Right renal pelvis (tissue), 4 donors: ENCODE measurements at places on chromosomes 13 and 19. TPM values are rescaled to one million over a fixed set of nuclear protein-coding genes. Genes with fewer than 3 reads are reported as not detected.

Gene C19orf85
- not detected for polyA plus RNA-seq

- no peak for DNase-seq
These were observed 9.4 kb upstream of the GRAMD1A start for GRCh38 chr19:34990578-34991192.

DNA sequence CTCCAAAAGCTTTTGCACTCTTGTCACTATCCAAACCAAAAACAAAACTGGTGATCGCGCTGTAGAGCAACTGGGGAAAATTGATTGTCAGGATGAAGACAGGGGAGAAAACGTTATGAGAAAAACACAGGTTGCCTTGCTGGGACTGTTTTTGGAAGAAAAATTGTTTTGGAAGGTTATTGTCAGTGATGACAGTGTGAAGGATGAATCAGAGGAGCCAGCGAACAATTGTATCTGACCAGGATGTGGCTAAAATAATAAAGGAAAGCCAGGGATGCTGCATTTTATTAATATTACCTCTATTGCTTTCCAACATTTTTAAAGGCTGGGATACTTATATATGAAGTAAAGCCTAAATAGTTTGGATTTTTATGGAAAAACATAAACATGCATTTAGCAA is 334.0 kb downstream of the SPRY2 start:
- no peak for DNase-seq

DNA sequence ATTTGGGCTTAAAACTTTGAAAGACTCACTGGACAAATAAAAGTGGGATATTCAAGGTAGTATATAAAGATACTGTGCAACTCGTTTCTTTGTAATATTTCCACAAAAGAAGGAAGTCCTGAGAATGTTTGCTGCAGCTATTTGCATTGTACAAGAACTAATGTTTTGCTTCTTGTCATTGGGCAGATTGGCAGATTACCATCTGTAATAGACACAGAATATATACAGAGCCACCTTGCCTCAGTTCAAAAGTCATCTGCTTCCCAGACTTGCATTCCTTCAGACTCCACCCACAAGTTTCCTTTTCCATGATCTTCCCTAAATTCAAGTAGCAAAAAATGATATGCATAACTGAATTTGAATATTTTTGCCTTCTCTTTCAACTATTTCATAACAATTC is 145.1 kb downstream of the EFNB2 start:
- no peak for DNase-seq

Gene CD209
- polyA plus RNA-seq, result 1.7 TPM

Gene ZNF837
- 2.1 TPM for polyA plus RNA-seq

DNA sequence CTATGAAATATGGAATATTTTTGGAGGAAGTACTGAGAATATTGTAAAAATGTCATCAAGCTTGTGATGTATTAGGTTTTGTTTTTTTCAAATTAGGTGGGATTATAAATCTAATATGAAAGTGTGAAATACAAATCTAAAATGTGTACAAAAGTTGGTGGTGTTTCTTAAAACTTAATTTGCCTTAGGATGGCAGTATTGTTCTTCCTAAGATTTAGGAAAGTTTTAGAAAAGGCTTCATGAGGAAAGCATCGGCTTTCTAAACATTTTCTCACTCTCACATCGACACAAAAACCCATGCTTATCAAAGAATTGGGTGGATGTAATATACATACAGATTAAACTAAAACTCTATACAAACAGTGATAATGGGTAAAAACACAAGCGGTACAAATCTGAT is 972.0 kb upstream of the PCDH20 start:
- no peak for DNase-seq

- DNase-seq, result no peak
These were observed 1.3 kb downstream of the CLDN10 start for GRCh38 chr13:95553581-95554385.

DNA sequence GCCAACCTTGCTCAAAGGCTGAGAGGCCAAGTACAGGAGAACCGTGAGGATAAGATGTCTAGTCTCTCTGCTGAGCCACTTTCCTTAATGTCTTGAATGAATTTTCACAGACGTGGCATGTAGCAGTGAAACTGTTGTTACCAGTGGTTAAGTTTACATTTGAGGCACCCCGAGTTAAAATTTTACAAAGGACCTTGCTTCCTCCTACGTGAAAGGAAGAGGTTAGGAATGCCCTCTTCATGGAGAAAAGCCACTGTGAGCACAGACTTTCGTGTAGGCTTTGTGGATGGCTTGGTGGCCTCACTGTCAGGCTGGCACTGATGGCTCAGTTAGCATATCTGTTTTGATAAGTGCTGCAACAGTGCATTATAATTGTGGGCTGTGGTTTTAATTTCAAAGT is 2.7 kb downstream of the GJB2 start:
- no peak for DNase-seq

DNA sequence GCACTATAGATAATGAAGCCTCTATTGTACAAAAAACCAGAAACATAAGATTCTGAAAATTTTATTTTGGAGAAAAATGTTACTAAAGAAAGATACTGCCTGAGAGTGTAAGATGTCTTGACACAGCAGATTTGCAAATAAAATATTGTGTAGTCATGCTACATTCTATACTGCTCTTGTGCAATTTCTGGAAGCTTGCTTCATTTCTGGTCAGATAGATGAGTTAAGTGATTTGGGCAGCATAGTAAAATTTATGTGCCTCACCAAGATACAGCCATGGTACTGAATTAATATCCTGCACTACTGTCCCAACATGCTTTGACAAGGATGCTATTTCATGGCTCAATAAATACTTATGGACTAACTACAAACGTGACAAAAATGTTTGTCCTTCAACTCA is 55.1 kb upstream of the STARD13 start:
- no peak for DNase-seq

DNA sequence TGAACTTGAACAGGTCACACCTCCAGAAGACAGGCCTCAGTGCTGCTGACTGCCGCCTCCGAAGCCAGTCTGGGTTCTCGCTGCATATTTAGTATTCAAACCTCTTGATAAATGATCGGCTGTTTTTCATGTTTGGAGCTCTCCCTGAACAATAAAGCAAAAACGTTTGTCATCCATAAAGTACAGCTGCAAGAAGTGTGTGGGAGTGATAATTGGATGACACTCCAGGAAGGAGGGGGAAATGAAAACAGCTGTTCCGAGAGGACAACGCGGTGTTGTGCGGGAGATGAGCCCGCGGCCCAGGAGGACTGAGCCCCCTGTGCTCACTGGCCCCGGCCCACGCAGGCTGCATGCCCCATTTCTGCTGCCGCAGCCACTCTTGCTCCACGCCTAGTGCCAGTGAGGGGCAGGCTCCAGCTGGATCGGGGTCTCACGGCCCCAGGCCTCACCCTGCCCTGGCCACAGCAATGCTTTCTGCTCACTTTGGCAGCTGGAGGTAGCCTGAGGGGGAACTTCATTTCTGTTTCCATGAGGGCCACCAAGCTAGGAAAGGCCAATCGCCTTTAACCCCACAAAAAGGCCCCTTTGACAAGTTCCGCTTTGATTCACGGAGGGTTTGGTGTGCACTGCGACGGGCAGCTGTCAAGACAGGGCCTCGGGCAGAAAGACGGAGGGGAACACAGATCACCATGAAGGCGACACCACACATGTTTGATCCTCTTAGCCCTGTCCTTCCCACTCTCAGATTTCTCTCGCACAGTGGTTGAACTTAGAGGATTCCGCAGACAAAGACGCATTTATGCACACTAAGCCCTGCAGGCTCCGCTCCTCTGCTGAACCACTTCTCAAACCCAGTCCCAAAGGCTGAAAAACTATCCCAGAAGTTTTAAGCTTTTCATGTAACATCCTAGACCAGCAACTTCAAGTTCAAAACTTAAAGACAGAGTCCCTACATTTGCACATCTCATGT is 537.6 kb downstream of the EFNB2 start:
- peak; percentile 52 for DNase-seq

GRCh38 chr19:873084-873483 is 13.6 kb downstream of the CFD start:
- no peak for DNase-seq

DNA sequence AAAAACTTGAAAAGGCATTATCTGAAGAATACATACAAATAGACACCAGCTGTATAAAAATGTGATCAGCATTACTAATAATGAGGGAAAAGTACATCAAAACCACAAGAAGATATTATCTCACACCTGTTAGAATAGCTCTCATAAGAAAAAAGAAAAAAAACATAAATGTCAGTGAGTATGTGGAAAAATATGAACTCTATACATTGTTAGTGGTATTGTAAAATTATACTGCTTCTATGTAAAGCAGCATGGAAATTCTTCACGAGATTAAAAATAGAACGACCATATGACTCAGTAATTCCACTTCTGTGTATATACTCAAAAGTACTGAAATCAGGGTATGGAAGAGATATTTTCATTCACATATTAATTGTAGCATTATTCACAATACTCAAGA is 1146.4 kb downstream of the SLITRK5 start:
- DNase-seq, result no peak

Gene COL4A2
- 473 TPM for polyA plus RNA-seq

- DNase-seq, result no peak
These were observed 2.4 kb downstream of the ADAMTSL5 start for GRCh38 chr19:1510442-1510806.

DNA sequence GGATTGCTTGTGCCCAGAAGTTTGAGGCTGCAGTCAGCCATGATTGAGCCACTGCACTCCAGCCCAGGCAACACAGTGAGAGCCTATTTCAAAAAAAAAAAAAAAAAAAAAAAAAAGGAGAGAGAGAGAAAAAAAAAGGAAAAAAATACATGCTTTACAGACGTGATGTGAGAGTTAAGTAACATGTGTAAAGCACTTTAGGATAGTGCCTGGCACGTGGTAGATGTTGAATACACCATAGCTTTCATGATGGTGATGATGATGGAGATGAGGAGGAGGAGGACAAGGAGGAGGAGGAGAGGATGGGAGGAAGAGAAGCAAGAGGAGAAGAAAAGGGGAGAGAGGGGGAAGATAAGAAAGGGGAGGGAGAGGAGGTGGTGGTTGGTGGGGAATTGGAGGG is 15.1 kb upstream of the RUBCNL start:
- no peak for DNase-seq

GRCh38 chr13:110318920-110319319 is 11.8 kb downstream of the COL4A2 start:
- no peak for DNase-seq

Gene SPHK2
- 18.6 TPM for polyA plus RNA-seq

Gene SIGLEC8
- 0.05 TPM for polyA plus RNA-seq

DNA sequence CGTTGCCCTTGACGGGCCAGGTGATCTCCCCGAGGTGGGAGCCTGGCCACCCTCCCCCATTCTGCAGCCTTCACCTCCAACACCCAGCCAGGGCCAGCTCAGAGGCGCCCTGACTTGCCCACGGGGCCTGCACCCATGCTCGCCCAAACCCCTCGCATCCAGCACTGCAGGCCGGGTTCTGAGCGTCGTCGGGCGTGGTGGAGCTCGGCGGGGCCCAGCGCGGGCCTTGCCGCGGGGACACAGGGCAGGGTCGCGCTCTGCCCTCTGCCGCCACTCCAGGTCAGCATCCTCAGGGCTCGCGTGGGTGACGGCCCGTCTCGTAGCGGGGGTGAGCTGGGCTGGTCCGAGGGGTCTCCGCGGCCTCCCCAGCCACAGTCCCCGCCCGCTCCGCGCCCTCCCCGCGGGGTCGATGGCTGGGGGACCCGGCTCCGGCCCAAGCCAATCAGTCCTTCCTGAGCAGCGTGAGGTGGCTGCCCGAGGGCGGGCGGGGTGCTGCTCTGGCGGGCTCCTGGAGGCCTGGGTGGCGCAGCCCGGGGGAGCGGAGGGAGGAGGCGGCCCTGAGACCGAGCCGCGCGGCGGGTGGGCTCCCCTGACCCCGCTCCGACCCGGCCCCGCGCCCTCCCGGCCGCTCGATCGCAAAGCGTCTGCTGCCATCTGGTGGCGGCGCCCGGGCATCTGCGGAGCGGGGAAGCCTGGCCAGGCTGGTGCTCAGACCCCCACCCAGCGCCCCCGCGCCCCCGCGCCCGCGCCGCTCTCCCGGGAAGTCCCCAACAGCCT is 61.4 kb downstream of the CCNE1 start:
- no peak for DNase-seq

DNA sequence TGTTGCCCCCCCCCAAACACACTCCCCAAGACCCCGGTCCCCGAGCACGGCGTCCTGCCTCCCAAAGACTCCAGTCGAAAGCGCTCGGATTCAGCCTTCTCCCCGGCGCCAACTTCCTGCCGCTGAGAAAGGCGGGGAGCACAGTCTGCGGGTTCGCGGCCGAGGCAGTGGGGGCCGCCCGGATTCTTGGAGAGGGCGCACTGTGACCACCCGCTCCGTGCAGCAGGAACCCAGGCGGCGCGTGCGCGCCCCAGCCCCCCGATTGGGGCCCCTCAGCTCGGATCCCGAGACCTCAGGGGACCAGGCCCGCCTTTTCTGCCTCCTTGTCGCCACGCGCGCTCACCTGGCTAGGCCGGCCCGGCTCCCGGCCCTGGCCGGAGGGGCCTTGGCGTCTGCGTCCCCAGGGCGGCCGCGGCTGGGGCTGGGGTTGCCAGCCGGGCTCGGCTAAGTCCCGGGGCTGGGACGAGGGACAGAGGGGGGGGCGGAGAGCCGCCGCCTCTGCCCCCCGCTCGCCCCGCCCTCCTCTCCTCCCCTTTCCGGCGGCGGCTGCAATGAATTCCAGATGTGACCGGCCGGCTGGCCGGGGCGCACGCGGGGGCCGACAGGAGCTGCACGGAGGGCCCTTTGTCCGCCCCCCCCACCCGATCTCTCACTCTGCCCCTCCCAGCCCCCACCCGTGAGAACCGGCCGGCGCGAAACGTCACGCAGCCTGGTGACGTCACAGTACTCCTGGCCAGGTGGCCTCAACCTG is at the start of gene S1PR2:
Gene S1PR2 (minus strand): TSS at position 471 of the 751 bp plus-strand sequence. CDS start 6,426 bp downstream, outside the sequence.
- DNase-seq, result peak; percentile 65

Gene PCDH17
- 17.8 TPM for polyA plus RNA-seq

GRCh38 chr13:44058624-44059215 is 179.0 kb downstream of the LACC1 start:
- DNase-seq, result no peak

- DNase-seq, result no peak
These were observed 16.0 kb downstream of the ILF3 start for GRCh38 chr19:10670182-10670581.

GRCh38 chr19:33052352-33052972 is 12.2 kb downstream of the RHPN2 start:
- DNase-seq, result no peak

Gene PTPRH
- polyA plus RNA-seq, result not detected

DNA sequence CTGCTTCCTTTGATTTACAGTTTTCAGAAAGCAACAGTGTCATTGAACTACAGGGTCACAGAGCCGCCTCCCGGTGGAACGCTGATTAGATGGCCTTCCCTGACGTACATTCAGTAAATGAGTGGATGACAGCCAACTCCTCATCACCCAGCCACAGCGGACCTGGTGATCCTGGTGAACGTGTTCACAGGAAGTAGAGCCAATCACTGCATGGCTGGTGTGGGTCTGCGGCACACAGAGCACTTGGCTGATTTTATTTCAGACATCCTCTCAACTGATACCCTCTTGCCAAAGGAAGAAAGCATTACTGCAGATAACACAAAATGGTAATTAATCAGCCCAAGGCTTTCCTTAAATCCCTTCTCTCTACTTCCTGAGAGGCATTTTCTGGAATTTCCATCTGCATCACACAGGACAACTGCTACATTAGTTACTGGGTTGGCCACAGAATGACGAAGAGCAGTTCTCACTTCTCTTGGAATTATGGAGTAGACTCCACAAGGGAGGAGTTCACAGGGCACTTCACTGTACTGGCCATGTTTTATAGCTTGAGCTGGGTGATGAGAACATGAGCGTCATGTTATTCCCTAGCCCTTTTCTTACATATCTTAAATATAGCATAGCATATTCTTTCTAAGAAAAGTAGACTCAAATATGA is 84.0 kb upstream of the SLC7A1 start:
- no peak for DNase-seq
